ENCODE measurements at places on chromosomes 1 and 21.

DNA sequence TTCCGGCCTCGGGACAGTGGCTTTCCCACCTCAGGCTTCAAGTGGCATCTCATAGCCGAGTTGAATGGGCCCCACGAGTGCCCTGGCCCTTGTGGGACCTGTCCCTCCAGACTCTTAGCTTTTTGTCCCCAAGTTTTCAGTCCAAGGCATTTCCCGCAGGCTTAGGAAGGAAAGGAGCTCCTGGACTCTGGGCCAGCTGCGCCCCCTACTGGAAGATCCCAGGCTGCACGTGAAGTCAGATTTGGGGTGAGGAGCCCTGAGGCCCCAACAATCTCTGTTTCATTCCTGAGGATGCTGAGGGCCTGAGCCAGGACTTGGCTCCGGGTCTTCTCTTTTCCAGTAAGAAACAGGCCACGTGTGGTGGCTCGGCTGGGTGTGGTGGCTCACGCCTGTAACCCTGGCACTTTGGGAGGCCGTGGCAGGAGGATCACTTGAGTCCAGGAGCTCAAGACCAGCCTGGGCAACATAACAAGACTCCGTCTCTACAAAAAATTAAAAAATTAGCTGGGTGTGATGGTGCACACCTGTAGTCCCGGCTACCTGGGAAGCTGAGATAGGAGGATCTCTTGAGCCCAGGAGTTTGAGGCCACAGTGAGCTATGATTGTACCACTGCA lies 67.4 kb downstream of the ARHGEF10L start:
- DNase-seq, result no peak

GRCh38 chr1:14304381-14304865 lies 294.1 kb upstream of the KAZN start:
- no peak for DNase-seq

DNA sequence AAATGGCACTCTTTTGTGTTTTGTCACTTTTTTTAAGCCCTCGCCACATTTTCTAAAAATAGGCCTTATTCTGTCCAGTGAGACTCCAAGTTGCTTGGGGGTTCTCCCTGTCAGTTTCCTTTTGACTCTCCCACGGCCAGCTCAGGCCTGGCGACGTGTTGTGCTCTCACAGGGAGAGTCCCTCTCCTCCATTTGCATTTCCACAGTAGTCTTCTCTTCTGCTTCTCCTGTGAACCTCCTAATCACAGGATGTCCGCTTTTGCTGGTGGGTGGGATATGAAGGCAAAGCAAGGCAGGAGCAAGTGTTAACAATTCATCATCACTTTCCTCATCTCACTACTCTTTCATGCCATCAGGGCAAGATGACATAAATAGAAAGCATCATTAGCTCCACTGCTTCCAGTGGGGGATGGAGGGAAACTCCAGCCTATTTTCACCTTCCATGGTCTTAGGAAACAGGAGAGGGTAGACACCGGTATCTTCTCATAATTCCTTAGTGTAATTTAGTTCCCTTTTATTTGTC lies 99.8 kb downstream of the INTS7 start:
- DNase-seq, result no peak

- no peak for DNase-seq
These were observed 3.2 kb downstream of the CLIC4 start for GRCh38 chr1:24748191-24749121.

DNA sequence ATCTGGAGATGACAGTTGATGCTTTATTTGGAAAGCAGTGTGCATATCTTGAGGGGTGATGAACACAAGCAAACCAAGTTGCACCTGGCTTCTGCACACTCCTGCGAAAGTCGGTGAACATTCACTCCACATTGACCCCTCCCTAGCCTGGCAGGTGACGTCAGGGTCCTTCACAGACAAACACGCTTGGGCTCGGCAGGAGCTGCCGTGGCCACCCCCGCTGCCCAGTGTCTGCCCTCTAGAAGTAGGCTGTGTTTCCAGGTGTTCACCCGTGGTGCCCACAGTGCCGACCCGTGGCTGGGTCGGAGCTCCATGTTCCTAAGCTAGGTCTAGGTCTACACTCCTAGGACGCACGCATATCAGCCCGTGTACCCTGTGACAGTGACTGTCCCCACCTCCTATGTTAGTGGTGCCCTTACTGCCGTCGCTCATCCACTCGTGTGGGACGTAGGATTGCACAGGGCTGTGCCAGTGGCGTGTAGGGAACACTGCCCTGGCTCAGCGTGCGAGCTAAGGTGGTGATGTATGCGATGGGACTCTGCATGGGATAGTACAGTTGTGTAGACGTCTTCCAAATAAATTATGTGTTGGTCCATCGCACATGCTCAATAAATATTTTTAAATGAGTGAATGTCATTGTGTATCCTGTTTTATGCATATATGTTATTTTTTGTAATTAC lies 29.0 kb downstream of the PRMT2 start:
- no peak for DNase-seq

- no peak for DNase-seq
These were observed 180.2 kb downstream of the PRDM16 start for GRCh38 chr1:3249231-3249630.

- no peak for DNase-seq
These were observed 91.9 kb upstream of the TSPAN2 start for GRCh38 chr1:115181231-115181630.

DNA sequence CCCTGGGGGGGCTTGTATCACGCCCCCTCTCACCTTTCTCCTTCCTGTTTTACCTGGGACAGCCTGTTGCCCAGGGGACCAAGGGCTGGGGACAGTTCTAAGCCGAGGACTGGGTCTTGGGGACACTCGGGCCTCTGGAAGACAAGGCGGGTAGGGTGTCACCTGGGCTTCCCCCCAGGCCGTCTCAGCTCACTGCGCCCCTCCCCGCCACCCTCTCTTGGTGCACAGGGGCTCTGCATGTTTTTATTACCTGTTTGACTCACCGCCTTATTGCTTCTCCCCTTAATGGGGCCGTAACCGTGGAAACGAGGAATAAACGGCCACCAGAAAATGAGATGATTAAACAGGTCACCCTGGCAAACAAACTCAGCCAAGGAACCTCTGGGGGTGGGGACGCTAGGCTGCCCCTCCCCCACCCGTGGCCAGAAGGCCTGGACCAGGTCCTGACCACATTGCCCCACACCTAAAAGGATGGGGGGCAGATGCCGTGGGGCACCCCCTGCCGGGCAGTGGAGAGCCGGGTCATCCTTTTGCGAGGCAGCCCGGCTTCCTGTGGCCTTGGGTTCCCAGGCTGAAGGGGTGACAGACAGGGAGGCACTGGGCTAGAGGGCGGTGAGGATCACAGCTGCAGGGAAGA lies 109.9 kb downstream of the CASZ1 start:
- no peak for DNase-seq

- no peak for DNase-seq
These were observed 8.9 kb downstream of the VSIG8 start for GRCh38 chr1:159853417-159854115.

DNA sequence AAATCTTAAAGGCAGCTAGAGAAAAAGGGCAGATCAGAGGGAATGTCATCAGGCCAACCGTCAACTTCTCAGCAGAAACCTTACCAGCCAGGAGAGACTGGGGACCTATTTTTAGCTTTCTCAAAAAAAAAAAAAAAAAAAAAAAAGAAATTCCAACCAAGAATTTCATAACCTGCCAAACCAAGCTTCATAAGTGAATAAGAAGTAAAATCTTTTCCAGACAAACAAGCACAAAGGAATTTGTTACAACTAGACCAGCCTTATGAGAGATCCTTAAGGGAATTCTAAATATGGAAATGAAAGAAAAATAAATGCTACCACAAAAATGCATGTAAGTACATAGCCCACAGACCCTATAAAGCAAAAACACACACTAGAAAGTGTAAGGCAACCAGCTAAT lies 267.7 kb downstream of the AKT3 start:
- no peak for DNase-seq

GRCh38 chr1:16996845-16997244 lies 14.9 kb downstream of the ATP13A2 start:
- DNase-seq, result no peak

- no peak for DNase-seq
These were observed 481.8 kb downstream of the USP25 start for GRCh38 chr21:16211339-16212303.

DNA sequence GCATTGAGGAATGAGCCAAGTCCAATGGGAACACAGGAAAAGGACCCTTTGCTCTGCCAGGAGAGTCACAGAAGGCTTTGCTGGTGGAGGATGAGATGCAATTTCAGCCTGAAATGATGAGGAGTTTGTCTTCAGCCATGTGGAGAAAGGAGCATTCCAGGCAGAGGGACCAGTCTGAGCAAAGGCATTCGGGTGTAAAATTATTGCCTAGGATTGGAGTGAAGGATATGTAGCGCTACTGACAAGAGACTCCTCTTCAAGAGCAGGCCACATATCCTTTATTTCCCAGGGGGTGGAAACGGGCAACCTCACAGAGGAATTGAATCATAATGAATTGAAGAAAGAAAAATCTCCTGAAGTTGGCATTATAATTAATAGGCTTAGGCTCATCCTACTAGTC lies 1.1 kb upstream of the CSF1 start:
- DNase-seq, result no peak

DNA sequence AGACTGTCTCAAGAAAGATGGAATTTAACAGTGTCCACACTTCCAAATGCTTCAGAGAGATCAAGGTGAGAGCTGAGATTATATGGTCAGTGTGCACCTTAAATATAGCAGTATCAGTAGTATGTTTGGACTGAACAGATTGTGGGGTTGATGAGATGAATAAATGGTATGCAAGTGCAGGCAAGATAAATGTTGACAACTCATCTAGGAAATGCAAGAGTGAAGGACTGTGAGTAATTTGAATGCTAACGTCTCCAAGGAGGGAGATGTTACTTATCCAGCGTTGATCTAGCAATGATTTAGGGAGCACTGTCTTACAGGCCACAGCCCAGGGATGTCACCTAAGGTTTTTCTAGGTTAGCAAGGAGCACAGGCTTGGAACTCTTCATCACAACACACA lies 170.7 kb upstream of the GALNT2 start:
- DNase-seq, result no peak

- no peak for DNase-seq
These were observed 41.7 kb upstream of the SYT14 start for GRCh38 chr1:209896346-209896745.

DNA sequence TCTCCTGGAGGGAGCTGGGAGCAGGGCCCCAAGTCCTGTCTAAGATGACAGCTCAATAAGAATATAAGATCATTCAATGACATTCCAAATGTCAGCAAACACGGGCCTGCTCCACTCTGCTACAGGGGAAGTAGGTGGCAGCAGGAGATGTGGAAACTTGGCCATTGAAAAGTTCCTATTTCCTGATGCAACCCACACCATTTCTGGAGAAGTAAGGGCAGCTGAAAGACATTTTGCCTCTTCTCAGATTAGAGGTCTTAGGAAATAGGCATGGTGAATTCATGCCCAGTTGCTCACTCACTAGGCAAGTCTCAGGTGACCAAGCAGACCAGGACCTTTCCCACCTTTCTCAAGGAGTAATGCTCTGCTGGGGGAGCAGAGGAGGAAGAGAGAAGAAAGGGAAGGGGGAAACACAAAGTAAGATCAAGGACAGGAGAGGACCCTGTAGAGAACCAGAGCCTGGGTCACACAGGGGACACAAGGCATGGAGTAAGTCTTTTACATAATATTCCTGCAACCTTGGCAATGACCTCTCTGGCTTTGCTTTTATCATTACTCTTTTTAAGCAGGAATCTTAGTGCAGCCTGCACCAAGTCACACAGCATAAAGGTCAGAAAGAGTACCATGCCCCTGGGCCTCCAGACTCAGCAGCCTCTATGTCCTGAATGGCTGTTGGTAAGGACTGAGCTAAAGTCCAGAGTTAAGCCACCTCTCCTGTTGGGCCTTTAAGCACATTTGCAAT lies 68.9 kb downstream of the DMAP1 start:
- no peak for DNase-seq

DNA sequence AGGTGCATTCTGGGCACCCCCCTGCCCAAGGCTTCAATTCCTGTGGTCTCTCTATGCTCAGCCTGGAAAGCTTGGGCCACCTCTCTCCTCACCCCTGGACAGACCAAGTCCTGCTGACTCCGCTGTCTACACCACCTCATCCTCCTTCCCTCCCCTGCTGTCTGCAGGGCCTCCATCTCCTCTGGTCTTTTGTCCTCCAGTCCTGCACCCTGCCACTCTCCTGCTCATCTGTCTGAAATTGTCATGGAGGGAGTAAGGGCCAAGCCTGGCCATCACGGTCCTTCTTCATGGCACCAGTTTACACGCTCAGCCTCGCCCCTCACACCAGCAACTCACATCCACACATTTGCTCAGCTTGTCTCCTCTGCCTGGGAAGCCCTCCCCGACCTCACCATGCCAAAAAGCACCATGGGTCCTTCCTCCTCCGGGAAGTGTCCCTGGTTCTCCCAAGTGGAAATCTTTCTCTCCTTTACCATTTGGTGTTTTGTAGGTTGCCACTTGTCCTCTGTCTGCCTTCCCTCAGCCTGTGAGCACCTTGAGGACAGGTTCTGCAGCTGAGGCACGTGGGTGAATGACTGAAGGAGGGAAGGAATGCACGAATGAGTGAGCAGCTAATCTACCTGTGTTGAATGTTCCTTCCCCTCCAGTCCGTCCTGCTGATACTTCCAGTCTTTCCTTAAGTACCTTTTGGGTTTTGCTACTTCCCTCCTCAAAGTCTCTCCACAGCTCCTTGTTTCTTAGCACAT lies 2.1 kb upstream of the SLC2A1 start:
- DNase-seq, result no peak

Measured in stimulated activated CD8-positive, alpha-beta memory T cell treated with anti-CD3 and anti-CD28 coated beads, Interleukin-12 subunit alpha, Interleukin-12 subunit beta, amount 100 ng/mL, for 4 hours (primary cell).